Activated T-helper 17 cell treated with anti-CD3 and anti-CD28 coated beads, Interleukin-2, amount 50 U/mL, for 72 hours (primary cell): ENCODE measurements at places on chromosomes 11 and 22. TPM values are rescaled to one million over a fixed set of nuclear protein-coding genes. Genes with fewer than 3 reads are reported as not detected.

DNA sequence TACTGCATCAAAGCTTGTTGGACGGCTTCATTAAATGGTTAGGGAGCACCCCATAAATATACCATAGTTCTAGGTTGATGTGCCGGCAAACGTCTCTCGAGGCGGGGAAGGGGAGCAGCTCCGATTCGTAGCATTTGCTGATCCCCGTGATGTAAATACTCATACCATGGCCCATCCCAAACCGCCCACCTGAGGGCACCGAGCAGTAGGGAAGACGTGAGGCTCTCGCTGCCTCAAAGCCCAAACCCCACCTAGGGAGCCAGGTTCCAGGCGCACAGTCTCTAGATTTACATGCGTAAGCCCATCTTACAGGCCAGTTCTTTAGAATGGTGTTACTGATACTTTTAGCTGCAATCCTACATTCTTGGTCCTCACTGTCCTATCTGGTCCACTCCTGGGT is 124.0 kb downstream of the FEZ1 start:
- no peak for ATAC-seq

GRCh38 chr11:89176938-89177337 is 737 bp upstream of the TYR start:
- ATAC-seq: no peak

C11orf86 gene
- total RNA-seq: not detected

ROM1 gene
- 3.0 TPM for total RNA-seq
